ENCODE measurements at places on chromosomes 7 and 10.

- DNase-seq = no peak
Observed at GRCh38 chr7:92840316-92840715, 3.9 kb upstream of the CDK6 start.

- no peak for DNase-seq
Observed at GRCh38 chr7:18902892-18903291, 214.5 kb downstream of the TWIST1 start.

DNA sequence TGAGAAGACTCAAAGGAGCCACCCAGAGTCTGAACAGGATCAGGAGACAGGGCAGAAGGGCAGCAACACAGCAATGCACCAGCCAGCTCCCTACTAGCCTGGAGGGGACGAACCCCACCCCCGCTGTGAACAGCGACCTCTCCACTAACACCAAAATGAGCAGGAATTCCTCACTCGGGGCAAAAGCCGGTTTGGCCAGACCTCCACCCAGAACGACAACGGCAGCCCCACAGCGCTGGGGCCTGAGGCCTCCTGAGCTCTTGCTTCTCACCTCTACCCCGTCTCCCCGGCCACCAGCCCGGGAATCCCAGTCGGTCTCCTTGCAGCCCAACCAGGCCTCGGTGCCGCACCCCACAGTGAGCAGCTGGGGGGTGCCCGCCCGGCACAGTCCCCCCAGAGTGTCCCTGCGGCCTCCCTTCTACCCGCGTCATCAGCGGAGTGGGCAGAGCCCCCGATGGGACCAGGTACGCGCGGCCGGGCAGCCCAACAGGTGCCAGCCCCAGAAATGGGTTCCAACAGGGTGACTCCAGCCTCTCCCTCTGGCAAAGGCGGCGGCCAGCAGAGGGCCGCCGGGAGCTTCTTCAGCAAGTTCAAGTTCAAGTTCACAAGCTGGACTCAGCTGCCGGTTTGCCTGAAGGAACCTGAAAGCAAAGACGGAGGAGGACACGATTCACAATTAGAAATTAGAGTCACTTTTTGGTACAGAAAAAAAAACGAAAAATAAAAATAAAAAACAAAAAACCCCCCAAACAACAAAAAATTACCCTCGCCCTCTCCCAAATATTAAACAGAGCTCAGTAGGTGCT, 129.0 kb downstream of the MARCHF5 start:
- no peak for DNase-seq

GRCh38 chr7:51789489-51789888, 472.9 kb upstream of the COBL start:
- no peak for DNase-seq

DNA sequence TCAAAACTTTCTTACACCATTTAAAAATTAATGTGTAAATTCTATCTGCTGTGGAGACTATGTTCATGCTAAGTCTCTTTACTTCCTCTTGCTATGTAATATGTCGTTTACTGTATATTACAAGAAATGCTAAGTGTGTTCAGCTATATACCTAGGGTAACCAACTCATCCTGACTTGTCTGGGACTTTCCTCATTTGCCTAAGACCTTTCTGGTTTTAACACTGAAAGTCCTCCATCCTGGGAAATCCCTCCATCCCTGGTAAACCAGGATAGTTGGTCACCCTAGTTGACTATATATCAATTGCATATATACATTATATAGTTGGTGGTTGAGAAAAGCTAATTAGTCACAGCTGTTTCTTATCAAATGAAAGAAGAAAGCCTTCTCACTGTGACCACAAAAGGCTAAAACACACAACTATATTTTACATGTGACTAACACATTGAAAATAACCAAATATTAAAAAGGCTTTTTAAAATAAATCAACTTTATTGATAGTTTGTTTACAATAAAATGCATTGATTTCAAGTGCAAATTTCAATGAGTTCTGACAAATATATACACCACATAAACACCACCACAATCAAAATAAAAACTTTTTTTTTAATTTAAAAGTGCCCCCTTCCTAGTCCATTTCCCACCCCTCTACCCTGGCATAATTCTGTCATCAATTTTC, 167.7 kb upstream of the INHBA start:
- DNase-seq = no peak

GRCh38 chr7:105003872-105004510, 10.0 kb upstream of the KMT2E start:
- DNase-seq = no peak

DNA sequence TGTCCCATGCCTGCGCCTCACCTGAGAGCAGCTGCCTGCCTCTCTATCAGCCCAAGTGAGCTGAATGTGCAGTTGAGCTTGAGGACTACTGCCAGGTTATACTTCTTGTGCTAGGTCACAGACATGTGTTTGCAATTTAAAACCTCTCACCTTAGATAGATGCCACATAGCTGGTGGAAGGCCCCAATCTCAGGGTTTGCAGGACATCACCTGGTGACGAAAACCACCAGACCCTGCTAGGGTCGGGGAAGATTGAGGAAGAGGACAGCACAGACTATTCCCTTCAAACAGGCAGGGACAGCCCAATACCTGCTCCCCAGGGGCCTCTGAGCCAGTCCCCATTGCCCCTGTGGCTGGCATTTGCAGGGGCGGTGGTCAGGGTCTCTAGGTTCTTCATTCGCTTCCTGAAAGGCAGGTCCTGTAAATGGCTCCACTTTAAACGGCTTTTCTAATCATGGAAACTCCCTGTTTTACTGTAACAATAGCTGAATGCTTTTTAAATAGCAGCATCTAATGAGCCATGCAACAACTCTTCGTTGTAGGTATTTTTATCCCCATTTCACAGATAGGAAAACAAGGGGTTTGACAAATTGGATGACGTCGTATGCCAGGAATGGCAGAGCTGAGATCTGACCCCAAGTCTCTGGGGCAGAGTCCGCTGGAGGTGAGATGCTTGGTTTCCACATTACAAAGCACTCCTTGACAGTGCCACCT, 80.1 kb downstream of the EMX2 start:
- no peak for DNase-seq

GRCh38 chr7:78125884-78126283, 327.3 kb downstream of the PHTF2 start:
- no peak for DNase-seq

DNA sequence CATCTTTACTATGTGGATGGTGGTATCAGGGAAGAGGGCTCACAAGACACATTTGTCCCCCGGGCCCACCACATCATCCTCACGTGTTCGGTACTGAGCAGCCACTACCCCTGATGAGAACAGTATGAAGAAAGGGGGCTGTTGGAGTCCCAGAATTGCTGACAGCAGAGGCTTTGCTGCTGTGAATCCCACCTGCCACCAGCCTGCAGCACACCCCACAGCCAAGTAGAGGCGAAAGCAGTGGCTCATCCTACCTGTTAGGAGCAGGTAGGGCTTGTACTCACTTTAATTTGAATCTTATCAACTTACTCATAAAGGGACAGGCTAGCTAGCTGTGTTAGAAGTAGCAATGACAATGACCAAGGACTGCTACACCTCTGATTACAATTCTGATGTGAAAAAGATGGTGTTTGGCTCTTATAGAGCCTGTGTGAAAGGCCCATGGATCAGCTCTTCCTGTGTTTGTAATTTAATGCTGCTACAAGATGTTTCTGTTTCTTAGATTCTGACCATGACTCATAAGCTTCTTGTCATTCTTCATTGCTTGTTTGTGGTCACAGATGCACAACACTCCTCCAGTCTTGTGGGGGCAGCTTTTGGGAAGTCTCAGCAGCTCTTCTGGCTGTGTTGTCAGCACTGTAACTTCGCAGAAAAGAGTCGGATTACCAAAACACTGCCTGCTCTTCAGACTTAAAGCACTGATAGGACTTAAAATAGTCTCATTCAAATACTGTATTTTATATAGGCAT, 9.1 kb upstream of the CSGALNACT2 start:
- DNase-seq = no peak

DNA sequence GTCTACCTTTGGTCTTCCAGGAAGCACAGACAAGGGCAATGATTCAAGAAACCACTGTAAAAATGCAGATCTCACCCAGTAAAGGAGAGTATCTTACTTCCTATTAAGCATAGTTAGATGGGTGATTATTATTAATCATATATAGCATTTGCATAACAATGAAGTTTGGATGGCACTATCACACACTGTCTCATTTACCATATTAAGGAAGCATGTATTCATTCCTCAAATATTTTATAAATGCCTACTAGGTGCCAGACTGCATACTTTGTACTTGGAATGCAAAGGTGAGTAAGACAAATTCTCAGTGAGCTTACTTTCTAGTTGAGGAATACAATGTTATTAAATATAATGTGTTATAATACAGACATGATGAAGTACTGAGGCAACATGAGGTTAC, 53.9 kb upstream of the SKAP2 start:
- no peak for DNase-seq

DNA sequence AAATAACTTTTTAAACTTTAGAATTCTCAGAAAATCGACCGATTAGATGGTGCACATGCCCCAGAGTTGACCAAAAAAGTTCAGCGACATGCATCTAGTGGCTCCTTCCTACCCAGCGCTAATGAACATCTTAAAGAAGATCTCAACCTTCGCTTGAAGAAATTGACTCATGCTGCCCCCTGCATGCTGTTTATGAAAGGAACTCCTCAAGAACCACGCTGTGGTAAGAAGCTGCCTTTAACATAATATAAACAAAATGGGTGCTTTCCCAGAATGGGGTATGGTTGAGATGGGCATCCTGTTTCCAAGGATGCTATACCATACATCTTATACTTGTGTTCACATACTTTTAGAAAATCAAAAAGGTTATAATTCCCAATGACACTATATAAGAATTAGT, 24.6 kb downstream of the GLRX3 start:
- no peak for DNase-seq

DNA sequence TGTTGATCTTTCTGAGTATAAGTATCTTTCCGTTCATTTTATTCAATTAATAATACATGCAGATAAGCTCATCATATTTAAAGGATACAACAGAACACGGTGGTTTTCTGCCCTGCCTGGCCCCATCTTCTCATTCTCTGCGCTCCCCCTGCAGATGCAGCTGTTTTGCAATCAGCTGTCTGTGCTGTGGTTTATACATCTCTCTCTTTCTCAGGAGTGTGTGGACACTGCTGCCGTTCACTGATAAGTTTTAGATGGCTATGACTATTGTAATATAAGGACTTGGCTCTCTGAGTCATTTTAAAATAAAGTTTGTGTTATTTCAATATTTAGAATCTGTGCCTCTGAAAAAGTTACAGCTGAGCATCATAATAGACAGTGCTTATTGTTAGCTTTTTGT, 54.5 kb downstream of the CUL1 start:
- DNase-seq = no peak

DNA sequence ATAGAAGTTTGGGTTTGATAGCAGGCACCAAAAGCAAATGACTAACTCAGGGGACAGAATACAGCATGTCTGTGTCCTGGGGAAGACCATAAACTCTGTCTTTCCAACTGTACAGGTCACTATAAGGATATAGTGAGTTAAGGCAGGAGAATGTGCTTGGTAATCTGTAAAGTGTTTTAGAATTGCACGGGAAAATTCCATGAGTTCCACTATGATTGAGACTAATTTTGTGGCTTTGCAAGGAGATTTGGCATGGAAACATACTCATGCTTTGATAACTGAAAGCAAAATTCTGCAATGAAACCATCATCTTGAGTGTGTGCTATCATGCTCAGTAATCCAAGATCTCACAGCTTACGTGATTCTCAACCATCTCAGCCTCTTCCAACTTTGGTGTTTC, 152.6 kb downstream of the PKD1L1 start:
- DNase-seq = no peak

DNA sequence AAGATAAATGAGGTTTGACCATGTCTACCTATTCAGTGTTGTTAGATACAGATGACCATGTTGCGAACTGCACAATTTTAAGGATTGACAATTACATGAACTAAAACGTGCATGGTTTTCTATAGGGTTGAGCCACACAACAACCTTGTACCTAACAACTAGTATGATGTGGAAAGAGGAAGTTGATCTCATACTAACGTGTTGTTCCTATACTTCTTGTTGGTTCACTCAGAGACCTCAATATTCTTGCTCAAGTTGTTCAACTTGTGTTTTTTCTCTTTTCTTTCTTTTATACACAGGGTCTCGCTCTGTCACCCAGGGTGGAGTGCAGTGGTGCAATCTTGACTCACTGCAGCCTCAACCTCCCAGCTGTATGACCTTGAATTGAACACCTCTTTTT, 6.1 kb upstream of the KEL start:
- no peak for DNase-seq

GRCh38 chr7:130277763-130278643, 11.3 kb downstream of the CPA2 start:
- DNase-seq = peak; percentile 3

- no peak for DNase-seq
Observed at GRCh38 chr7:30921540-30922401, 10.1 kb downstream of the AQP1 start.
